Stimulated activated CD8-positive, alpha-beta memory T cell treated with anti-CD3 and anti-CD28 coated beads, Interleukin-7, amount 100 ng/mL, for 1 hour (primary cell): ENCODE measurements at places on chromosomes 3 and 15.
A peak's percentile ranks its signal among the peaks of the same experiment; 100 is the strongest.

DNA sequence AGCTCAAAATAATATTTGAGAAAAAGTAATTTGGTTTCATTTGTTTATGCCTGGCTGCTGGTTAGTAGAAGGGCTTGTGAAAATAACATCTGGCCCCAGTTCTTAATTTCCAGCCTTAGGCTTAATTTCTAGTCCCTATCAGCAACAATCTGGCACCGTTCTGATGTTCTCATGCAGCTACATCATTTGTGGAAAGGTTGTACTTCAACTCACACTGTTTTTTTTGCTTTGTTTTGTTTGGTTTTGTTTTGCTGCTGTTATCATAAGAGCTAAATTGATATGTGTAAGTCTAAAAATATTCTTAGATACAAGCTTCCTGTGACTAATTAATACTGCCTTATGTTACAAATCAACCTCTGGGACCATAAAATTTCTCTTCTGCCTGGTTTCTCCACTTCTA lies 8.9 kb downstream of the CPA3 start:
- DNase-seq, result no peak

DNA sequence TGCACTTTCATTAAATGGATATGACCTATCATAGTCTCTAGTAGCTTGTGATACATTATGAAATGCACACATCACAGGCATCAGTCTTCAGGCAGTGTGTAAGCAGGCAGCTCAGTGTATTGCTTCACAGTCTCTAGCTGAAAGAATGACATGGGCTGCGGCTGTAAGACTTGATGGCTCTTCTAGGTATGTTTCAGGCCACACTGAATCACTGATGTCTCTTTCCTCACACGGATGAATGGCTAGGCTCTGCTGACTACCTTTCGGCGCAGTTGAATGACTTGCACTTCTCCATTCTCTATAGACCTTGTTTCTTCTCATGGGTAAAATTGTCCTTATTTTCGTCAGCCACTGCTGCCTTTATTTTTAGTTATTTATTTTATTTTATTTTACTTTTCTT lies 15.4 kb downstream of the APH1B start:
- no peak for DNase-seq

- DNase-seq, result no peak
Measured at GRCh38 chr3:64686446-64686908, 1.3 kb downstream of the ADAMTS9 start.

DNA sequence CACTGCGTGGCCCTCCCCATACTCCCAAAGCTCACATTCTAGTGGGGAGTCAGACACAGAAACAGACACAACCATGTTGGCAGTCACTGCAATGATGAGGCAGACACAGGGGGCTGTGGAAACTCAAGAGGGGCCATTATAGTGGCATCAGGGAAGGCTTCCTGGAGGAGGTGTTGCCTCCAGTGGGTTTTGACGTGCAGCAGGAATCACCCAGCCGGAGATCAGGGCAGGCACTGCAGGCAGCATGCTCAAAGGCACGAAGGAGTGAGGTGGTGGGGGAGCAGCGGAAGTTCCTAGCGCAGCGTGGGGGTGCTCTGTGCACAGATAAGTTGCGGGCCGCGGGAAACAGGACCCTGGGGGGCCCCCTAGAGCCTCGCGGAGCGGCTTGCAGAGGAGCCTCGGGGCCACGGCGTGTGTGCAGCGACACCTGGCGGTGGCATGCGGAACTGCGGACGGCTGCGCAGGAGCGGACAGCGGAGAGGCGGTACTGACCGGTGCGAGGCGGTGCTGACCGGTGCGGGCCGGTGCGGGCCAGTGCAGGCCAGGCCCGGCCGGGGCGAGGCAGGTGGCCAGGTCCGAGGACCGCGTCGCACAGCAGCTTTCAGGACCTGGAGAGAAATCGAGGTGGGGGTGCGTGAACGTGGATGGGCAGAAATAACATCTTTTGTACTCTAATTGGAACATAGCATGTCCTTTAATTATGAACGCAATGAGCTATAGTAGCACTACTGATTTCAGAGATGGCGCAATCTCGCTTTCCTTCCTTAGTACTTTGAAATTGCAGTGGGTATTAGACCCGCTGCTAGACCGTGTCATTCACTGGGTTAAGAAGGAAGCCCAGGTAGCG lies 101.5 kb downstream of the FBLN2 start:
- peak; percentile 65 for DNase-seq

DNA sequence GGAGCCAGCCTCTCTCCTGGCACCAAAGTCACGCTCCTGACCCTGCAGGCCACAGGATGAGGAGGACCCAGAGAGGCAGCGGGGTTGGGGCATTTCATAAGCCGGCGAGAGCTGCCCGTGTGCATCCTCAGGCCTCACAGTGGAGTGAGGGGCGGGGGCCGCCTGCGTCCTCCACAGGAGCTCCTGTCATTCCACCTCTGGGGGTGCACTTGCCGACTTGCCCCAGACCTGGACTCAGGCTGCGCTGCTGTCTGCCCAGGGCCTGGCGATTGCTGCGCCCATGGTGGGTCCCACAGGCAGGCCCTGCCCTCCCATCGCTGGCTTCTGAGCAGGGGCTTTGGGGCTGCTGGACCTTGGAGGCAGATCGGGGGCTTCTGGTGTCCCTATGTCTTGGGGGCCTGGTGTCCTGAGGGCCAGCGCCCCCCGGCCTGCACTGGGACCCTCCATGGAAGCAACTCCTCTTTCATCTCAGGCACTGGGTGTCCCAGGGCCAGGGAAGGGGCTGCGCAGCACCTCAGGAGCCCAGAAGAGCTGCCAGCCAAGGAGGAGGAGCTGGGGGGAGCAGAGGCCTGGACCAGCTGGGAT lies 184.0 kb downstream of the GOLGA6L6 start:
- no peak for DNase-seq

DNA sequence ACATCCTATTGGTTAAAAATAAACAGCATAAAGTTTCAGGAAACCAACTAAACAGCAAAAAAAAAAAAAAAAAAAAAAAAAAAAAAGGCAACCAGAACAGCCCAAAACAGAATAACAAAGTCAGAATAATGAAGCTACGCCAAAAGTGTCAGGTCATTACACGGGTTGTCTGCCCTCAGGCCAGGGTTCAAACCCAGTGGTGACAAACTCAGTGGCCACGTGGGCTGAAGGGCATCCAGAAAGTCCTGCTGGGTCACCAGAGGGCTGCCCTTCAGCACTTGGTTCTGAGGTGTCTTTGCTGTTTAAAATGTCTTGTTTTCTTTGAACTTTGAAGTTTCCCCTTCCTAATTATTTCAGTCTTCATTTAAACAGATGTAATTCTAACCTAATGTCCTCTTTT lies 61.3 kb downstream of the CGNL1 start:
- DNase-seq, result no peak

DNA sequence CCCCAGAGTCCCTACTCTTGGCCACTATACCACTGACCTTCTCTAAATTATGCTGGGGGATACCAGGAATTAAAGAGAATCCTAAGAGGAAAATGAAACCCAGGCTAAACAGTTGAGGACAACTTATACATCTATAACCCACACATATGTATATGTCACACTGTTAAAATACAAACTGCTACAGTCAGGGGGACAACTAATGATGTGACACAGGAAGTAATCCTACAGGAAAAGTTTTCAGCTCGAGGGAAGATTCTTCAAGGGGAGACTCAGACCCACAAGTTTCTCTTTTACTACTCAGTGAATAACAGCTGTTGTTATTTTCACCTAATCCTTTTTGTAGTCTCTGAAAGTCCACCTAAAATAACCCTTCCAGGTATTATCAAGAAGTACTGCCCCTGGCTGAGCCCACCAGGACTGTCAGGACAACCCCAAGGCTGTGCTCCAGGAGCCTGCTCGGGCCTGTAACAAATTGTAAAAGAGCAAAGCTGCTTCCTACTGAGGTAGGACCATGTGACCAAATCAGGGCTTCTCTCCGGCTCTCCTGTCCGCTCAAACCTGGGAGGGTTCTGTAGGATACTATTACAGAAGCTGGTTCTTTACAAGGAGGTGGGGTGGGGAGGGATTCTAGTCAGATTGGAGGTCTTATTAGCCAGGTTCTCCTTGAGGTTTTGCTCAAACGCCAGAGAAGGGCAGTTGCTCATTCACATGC lies 91.6 kb downstream of the SRGAP3 start:
- no peak for DNase-seq

GRCh38 chr3:125356140-125357026 lies 18.7 kb downstream of the ZNF148 start:
- DNase-seq, result no peak

GRCh38 chr3:96331341-96331740 lies 483.1 kb upstream of the EPHA6 start:
- DNase-seq, result no peak

DNA sequence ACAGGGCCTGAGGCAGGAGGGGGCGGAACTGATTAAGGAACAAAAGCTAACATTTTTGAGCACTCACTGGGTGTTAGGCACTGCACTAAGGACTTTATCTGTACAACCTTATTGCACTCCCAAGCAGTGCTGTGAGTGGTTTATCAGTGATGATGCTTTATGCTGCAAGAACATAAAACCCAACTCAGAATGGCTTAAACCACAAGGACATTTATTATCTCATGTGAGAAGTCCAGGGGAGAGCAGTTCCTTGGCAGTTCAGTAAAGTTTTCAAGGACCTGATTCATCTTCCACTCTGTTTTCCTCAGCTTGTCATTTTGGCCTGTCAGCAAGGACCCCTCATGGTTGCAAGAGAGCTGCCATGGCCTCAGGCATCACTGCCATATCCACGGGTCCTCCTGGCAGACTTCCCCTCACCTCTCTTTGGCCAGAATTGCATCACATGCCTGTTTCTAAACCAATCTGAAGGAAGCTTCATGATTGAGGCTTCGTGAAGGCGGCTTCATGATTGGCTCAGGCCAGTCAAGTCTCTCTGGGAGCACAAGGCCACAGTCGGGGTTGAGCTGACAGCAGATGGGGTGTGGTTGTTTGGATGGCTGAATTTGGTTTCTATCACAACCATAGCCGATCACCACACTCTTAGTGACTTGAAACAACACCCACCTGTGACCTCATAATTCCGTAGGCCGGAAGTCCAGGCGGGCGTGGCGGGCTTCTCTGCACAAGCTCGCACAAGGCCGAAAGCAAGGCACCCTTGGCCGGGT lies 15.8 kb downstream of the EFCC1 start:
- DNase-seq, result no peak

GRCh38 chr3:153595186-153595815 lies 433.3 kb downstream of the RAP2B start:
- DNase-seq, result no peak

- no peak for DNase-seq
Measured at GRCh38 chr3:124325248-124325647, 333.3 kb upstream of the ROPN1 start.

- no peak for DNase-seq
Measured at GRCh38 chr3:143206955-143207337, 87.4 kb downstream of the CHST2 start.

DNA sequence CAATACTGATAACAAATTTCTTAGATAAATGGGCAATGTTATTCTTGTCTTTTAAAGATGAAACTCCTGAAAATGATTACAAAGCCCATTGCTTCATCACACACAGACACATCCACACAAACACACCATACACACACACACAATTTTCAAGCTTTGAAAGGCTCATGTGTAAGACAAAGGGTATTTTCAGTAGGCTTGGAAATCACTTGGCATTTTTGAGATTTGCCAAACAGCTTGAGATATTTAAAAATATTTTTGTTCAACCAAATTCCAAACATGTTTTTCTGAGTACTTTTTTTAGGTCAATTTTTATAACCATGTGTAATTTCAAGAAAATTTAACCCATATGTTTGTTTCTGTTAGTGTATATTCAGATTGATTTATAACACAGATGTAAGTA lies 283.7 kb downstream of the ROBO2 start:
- no peak for DNase-seq

DNA sequence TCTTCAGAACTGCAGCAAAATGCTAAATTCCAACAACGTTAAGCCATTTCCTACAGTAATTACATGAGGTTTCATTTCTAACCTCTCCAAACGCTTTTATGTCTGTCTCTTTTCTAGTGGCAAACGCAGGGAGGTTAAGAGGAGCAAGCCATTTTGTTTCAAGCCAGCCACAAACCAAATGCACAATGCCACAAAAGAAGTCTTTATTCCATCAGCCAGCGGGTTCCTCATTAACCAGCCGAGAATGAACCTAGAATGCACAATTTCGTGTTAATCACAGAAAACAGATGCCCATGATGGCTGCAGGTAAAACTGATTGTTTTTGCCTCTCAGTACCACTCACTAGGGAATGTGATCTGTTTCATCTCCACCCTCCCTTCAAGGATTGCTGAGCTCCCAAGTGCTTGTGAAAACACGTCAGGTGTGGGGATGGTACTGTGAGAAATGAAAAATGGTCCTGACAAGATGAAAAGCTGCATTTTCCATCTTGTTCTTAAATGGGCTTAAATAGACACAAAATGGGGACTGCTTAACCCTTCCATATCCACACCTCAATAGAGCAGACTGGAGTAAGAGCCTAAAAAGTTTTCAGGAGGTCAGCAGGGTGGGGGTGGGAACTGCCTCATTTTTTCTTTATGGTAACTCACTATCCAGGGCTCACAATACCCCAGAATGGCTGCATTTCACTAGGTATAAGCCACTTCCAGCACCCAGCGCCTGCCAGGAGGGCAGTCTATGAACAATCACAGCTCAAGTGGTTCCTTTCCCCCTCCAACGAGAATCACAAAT lies 277.1 kb downstream of the MAGI1 start:
- no peak for DNase-seq

GRCh38 chr15:74817370-74817737 lies 4.7 kb downstream of the LMAN1L start:
- DNase-seq, result no peak

GRCh38 chr15:28884151-28884940 lies 1.4 kb upstream of the APBA2 start:
- no peak for DNase-seq

GRCh38 chr3:109644746-109645145 lies 307.4 kb upstream of the DPPA4 start:
- DNase-seq, result no peak

DNA sequence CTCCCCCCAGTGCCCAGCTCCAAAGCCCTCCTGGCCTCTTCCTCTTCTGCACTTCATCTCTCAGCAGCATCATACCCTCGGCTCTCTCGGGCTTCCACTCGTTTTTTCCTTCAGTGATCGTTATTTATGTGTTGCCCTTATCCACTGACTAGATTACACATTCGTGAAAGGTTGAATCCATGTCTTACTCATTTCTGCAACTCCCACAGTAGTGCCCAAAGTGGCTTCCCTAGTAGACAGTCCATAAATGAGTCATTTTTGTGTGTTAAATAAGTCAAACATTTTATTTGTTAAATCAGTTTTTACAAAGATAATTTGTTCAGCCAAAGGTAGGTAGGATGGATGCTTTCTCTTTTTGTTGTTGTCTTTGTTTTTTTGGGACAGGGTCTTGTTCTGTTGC lies 87.4 kb downstream of the CRTC3 start:
- DNase-seq, result no peak
